ENCODE measurements at places on chromosomes 11 and 22. TPM values are rescaled to one million over a fixed set of nuclear protein-coding genes. Genes with fewer than 3 reads are reported as not detected.

Gene DMC1
- 0.84 TPM for polyA plus RNA-seq

Gene VSIG2
- 1.9 TPM for polyA plus RNA-seq

Gene NPAS4
- 2.5 TPM for polyA plus RNA-seq

Gene OR4C45
- polyA plus RNA-seq: not detected

Gene SOX10
- not detected for polyA plus RNA-seq

Gene PRR5
- 9.9 TPM for polyA plus RNA-seq

Gene OR51B4
- polyA plus RNA-seq: not detected

Gene LRRC4C
- 1.0 TPM for polyA plus RNA-seq

Gene TCN2
- 6.3 TPM for polyA plus RNA-seq

Gene CXCR5
- polyA plus RNA-seq: 0.13 TPM

Gene NLRP6
- not detected for polyA plus RNA-seq

- no peak for DNase-seq
Measured at GRCh38 chr11:88353835-88354496, 16.4 kb upstream of the CTSC start.

GRCh38 chr11:19055905-19056304, 4.6 kb downstream of the MRGPRX2 start:
- DNase-seq: no peak

- DNase-seq: no peak
Measured at GRCh38 chr11:111938687-111939160, 1.6 kb downstream of the DIXDC1 start.

DNA sequence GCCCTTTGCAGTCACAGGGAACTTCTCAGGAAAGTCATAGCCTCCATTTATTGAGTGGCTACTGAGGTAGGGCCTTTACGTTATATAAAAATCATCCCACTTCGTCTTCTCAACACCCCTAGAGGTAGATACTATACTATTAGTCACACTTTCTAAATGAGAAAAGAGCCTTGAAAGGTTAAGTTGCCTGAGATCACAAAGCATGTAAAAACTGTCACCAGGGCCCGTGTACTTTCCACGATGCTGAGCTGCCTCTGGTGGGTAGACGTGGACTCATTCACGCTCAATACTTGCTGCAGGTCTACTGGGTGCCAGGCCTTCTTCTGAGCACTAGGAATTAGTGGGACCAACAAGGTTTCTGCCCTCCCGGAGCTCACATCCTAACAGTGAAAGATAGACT, 16.3 kb downstream of the CHRDL2 start:
- peak; percentile 16 for DNase-seq

- DNase-seq: no peak
Measured at GRCh38 chr11:110428956-110429730, 605 bp upstream of the FDX1 start.

DNA sequence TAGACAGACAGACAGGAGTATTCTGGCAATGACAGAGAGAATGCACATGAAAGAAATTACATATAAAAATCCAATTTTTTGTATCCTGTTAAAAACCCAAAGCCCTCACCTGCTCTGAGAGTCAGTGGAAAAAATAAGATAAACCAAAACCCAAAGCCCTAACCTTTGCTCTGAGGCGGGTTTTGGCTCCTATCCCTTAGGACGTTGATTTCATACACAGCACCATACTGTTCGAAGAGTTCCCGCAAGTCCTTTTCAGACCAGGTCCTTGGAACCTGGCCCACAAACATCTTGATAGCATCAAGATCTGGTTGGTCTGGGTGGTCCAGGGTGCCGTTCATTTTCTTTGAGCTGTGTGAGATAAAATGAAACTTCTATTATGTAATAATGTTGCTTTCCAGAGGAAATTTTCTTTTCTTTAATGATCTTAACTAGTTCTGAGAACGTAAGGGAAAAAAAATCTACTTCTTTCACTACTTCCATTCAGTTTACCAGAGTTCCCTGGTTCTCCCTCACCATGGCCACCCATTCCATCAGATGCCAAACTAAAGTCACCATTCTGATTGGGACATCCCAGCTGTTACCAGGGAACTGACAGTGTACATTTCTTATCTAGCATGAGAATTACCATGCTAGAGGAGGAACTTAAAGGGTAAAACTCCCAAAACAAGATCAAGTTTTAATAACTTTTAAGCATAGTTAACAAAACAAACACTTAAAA, 39.9 kb upstream of the RAPSN start:
- no peak for DNase-seq

- DNase-seq: no peak
Measured at GRCh38 chr11:17859552-17859951, 125.0 kb downstream of the KCNC1 start.

DNA sequence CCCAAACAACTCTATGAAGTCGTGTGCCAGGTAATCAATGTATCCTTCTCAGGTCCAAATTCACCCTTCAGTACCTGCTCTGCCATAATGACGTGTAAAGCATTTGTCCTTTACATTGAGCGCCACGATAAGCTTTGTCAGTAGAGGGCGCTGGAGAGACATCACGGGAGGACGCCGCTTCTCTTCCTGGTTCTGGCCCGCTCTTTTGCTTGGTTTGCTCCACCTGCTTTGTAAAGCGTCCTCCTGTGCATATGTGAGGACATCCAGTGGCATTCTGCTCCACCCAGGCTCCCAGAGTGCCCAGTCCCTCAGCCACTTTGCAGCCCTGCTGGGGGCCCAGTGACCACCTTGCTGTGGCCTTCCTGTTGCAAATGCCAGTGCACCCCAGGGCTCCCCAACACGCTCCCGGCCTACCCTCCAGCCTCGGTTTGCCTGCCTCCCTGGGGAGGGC, 61.1 kb downstream of the WT1 start:
- DNase-seq: no peak

GRCh38 chr11:66915866-66916265, 42.3 kb downstream of the PC start:
- peak; percentile 55 for DNase-seq

GRCh38 chr22:46006379-46007002, 29.5 kb upstream of the WNT7B start:
- peak; percentile 97 for DNase-seq

DNA sequence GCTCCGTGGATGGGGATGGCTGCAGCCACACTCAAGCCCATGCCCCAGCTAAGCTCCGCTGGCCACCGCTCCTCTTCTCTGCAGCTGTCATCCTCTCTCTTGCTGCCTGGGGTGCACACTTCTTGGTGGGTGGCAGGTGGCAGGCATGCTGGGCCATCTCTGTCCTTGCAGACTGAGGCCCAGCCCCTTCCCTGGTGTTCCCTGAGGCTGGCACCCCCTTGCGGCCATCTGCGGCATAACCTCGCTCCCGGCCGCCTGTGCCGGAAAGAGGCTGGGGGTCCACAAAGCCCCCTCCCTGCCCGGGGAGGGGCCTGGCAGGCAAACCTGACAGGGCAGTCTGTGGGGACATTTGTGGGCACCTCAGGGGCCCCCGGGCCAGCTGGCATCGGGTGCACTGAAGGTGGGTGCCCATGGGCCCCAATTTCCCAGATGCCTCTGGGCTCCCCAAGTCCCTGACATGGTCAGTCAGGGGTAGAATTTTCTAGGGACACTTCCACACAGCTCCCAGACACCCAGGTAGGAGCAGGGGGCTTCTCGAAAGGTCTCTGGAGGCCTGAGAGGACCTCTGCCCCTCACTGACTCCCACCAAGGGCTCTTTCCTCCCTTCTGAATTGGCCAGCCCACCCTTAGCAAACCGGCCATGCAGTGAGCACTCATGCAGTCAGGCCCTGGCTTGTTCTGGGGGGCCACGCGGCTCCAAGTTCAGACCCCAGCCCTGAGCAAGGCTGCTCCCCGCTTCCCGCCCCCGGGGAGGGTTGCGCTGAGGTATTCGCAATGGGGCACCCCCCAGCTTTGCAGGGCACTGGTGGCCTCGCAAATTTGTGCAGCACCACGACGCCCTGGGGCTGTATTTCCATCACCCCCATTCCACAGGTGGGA, 23.5 kb upstream of the TH start:
- no peak for DNase-seq

DNA sequence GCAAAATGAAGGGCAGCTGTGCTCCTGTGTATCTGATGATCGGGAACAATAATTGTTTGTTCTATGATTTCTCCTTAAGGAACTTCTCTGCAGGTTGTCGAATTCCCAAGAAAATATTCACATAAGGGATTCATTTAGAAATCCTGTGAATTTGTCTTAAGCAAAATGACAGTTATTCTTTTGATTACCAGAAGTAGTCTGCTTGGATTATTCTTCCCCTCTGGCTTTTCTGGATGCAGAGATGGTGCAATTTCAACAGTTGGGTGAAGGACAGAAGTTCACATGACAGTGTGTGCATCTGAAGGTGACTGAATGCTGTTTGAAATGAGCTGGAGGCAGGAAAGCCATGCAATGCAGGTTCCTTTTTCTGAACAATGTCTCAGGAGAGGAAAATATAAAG, 137.2 kb upstream of the MTMR2 start:
- DNase-seq: no peak

- no peak for DNase-seq
Measured at GRCh38 chr11:86888164-86889000, 66.8 kb downstream of the FZD4 start.

DNA sequence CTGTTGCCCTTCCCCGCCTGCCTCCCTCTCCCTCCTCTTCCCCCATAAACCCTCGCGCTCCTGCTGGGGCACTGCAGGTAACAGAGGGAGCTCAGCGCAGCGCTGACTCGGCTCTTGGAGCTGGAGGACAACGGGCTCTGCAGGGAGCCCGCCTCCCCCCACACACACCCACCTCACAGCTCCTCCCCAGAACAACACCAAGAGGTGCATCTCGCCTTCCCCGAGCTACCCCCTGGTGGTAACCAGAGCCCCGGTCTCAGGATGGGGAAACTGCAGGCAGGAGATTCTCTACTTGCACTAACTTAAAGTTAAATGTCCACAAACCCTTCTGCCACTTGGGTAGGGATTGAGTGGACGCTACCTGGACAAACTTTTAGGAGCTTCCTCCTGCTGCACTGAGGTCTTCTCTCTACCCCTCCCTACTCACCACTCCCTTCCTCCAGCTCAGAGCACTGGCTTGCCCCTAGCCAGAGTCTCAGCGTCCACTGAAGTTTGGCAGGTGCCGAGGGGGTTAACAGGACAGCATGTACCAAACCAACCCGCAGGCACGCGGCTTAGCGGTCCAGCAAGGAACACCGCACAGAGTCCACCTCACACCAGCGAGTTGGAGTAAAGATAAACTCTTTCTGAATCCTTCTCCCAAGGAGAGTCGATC, 4.0 kb upstream of the SCN4B start:
- no peak for DNase-seq

- DNase-seq: no peak
Measured at GRCh38 chr11:117612177-117612576, 184.8 kb downstream of the DSCAML1 start.

- no peak for DNase-seq
Measured at GRCh38 chr11:5727691-5728090, 8.6 kb upstream of the OR56B1 start.

- no peak for DNase-seq
Measured at GRCh38 chr11:69102732-69103615, 52.8 kb upstream of the SMIM38 start.

- DNase-seq: no peak
Measured at GRCh38 chr11:5257296-5257695, 2.7 kb upstream of the HBG2 start.

GRCh38 chr22:23064381-23065068, 5.8 kb upstream of the GNAZ start:
- DNase-seq: peak; percentile 29

DNA sequence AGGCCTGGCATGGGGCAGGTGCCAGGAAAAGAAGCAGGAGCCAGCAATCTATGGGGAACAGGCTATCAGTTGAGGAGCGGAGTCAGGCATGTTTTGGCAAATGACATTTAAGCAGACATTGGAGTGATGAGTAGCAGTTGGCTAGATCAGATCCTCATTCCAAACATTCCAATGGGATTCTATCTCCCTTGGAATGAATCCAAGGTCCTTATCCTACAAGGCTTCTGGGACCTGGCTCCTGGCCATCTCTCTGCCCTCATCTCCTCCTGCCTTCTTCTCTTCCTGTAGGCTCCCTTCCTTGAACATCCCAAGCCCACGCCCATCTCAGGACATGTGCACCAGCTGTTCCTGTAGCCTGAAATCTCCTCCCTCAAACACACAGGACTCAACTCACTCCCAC, 1074.5 kb downstream of the TBC1D22A start:
- no peak for DNase-seq

DNA sequence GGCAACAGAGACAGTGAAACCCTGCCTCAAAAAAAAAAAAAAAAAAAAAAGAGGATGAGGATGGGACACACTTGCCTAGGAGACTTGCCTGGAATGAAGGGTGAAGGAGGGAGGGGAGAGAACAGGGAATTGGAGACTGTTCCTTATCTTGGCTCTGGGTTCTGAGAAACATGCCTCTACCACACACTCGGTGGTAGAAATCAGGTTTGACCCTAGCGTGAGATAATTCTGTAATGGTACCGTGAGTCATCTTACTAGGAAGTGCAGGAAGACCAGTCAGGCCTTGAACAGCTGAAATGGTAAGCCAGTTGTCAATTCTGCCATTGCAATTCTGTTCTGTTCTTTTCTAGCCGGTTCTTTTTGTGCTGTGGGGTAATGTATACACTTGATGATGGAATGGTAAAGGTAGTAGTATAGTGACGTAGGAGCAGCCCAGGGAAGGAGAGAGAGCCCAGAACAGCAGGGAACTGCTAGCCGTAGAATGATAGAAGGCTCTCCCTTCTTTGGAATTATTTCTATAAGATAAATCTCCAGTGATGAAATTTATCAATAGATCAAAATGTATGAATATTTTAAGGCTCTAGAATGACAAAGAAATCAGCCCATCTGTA, 3.9 kb upstream of the AMBRA1 start:
- no peak for DNase-seq

DNA sequence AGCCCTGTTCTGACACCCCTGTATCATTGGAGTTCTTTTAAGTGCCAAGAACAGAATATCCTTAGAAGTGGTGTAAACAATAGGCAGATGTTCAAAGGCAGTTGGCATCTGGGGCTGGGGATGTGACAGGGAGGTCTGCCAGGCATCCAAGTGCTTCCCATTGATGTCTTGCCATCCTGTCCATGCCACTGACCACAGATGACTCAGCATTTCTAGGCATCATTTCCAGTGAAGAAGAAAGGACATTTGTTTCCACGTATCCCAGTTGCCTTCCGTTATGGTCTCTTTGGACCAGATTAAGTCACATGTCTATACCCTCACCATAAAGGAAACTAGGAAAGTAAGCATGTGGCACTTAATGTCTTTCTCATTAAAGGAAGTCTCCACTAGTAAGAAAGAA, 76.7 kb upstream of the BARX2 start:
- DNase-seq: no peak

DNA sequence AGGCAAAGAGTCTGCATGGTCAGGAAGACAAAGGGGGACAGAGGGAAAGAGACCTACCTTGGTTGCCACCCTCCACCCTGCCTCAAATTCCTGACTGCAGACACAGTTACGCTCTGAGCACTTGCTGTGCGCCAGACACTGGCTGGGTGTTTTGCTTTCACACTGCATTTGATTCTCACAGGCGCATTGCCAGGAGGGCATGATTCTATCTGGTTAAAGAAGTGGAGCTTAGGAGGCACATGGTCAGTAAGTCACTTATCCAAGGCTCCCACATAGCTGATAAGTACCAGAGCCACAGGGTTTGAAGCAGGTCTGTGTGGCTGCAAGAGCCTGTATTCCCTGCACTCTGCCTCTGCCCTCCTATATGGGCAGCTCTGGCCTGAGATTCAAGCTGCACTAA, 103.9 kb downstream of the TIMP3 start:
- DNase-seq: no peak

Data from aorta (tissue), 5 donors.